ENCODE measurements at places on chromosomes 3 and 15.

- DNase-seq: no peak
These were observed 54.8 kb upstream of the LARS2 start for GRCh38 chr3:45333549-45333948.

DNA sequence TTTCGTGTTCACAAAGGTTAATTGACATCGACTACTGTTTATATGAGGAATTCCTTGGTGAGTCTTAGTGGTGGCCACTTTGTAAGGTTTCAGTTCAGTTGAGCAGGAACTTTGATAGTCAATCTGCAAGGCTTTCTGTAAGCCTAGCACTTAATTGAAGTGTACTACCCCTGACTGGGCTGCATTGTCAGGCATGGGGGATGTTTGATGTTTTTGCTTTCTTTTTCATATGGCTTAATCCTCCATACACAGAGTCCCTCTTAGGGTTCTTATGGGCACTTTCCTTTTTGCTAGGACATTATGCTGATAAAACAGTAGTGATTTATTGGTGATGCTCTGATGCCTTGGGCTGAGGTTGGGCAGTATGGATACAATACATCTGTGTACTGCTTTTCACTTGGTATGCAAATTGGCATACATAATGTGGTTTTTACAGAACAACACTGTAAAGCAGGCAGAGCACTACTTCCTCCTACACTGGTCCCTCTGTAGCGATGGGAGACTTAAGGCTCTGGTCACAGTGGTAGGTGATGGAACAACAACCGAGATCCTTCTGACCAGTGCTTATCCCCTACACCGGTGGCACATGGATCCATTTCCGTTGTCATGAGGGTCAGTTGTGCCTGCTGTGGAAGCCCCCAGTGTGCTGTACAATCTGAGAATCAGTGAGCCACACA, 261.0 kb downstream of the MFSD1 start:
- no peak for DNase-seq

GRCh38 chr15:62722237-62722636, 320.3 kb upstream of the TPM1 start:
- DNase-seq: no peak

- DNase-seq: no peak
These were observed 48.3 kb downstream of the GABRB3 start for GRCh38 chr15:26724381-26725150.

GRCh38 chr3:17772556-17772955, 30.1 kb upstream of the TBC1D5 start:
- no peak for DNase-seq
